ENCODE measurements at places on chromosomes 1 and 21. TPM values are rescaled to one million over a fixed set of nuclear protein-coding genes. Genes with fewer than 3 reads are reported as not detected.

FAM72A gene
- total RNA-seq, result 12.1 TPM

EPS15 gene
- 8.8 TPM for total RNA-seq

OR2T35 gene
- total RNA-seq, result not detected

SLX9 gene
- total RNA-seq, result 60.2 TPM

KRTAP13-2 gene
- total RNA-seq, result not detected

XCL1 gene
- not detected for total RNA-seq

PRKAB2 gene
- 11.4 TPM for total RNA-seq

CFHR1 gene
- not detected for total RNA-seq

TINAGL1 gene
- 0.50 TPM for total RNA-seq

Data from A549 treated with CpdA at 1 μM for 4 hours (cell line).